ENCODE measurements at places on chromosomes 11 and 22.

DNA sequence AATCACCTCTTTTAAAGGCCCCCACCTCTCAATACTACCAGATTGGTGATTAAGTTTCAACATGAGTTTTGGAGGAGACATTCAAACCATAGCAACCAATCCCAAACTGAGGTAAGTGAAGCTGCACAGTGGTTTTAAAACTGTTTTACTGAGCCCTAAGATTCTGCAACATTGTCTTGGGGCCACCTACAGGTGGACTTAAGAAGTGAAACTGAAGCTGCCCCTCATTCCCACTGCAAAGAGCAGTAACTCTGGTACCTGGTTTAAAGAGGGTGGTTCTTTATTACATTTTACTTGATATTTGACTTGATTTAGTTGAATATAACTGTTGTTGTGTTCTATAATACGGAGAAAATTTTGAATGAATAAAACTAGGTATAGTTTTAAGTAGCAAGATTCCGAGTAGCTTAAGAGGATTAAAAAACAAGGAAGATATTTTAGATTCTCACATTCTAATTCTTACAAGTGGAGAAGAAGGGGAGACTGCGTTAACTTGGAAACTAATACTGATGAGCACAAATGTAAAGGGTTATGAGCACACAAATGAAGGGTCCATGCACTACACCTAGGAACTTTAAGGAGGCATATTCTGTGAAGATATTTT, 26.7 kb downstream of the SYT9 start:
- peak; percentile 44 for DNase-seq

- peak; percentile 62 for DNase-seq
Measured at GRCh38 chr11:110199184-110199981, 97.0 kb downstream of the RDX start.

- DNase-seq, result no peak
Measured at GRCh38 chr22:44578516-44579230, 80.6 kb upstream of the RTL6 start.

DNA sequence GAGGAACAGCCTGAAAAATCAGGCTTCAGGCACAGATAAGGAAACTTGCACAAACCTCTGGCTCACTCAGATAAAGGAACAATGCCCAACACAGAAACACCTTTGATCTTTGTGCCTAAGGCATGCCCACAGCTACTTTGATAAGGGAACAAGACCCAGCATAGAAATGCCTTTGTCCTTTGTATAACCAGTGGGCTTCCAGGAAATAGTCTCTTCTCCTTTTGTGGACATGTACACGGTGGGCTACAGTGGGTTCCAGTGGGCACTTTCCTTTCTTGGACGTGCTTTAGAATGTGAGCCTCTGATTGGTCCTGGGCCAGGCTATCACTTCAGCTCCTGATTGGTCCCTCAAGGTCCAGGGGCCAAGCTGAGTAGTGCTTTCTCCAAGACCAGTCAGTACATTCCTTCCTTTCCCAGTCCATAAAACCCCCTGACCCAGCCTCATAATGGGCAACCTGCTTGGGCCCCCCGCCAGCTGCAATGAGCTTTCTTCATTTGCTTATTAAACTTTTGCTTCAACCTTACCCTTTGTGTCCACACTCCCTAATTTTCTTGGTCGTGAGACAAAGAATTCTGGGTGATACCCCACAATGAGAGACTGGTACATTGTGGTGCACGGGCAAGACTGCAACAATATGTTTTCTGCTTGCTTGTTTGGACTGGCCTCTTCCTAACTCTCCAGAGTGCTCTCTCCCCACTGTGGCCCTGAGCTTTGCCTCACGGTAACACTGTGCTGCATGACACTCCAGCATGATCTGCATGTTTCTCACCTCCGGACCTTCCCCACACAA, 1.7 kb upstream of the CABIN1 start:
- no peak for DNase-seq

DNA sequence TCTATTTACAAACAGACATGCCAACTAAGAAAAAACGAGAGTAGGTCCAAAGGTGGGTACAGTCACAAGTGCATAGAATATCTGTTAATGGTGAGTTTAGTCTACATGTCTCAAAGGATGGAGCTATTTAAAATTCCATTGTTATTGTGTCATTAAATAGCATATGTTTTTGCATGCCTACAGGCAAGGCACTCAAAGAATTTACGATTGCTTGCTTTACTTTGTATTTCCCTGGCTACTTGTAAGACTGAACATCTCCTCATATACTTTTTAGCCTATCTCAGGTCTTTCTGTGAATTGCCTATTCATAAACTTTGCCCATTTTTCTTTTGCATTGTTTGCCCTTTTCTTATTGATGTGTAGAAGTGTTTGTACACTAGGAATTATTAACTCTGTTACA, 39.7 kb downstream of the DEUP1 start:
- DNase-seq, result peak; percentile 55

GRCh38 chr11:2708757-2709281, 9.0 kb upstream of the KCNQ1OT1 start:
- no peak for DNase-seq

GRCh38 chr11:119809346-119809745, 80.3 kb upstream of the NECTIN1 start:
- no peak for DNase-seq

- no peak for DNase-seq
Measured at GRCh38 chr11:28243061-28243460, 134.9 kb downstream of the METTL15 start.

DNA sequence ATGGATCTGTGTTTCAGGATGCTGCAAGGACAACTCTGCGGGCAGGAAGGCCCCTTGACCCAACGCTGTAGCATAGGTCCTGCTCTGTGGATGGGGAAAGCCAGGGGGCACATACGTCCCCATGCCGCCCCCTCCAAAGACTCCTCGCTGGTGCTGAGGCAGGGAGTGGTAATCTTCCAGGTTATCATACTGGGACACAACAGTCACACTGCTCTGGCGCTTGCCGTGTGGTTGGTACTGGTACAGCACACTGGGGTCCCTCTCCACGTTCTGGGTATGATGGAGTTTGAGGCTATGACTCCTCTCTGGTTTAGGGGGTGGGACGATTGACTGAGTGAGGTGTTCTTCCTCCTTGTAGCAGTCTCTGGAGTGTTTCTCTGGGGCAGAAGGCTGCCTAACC, 26.2 kb upstream of the TP53AIP1 start:
- no peak for DNase-seq

DNA sequence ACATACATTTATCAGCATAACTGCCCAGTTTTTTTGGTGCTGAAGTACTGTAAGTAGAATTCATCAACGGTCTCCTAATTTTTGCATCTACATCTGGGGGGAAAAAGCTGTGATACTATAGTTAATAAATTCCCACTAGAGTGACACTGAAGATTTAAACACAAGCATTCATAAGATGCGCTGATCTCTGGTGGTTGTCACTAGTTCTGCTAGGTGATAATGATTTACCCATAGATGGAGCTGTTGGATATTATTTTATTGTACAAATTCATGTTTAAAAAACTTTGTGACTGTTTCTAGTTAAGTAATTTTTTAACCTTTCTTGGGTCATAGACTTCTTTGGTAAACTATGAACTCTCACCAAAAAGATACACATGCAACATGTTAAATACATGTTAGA, 106.6 kb downstream of the EMSY start:
- peak; percentile 8 for DNase-seq

All from bronchial epithelial cell (primary cell).